Activated CD8-positive, alpha-beta memory T cell treated with anti-CD3 and anti-CD28 coated beads for 1 hour (primary cell): ENCODE measurements at places on chromosomes 7 and 10.

- DNase-seq, result no peak
Measured at GRCh38 chr10:94983555-94983954, 45.1 kb downstream of the CYP2C9 start.

DNA sequence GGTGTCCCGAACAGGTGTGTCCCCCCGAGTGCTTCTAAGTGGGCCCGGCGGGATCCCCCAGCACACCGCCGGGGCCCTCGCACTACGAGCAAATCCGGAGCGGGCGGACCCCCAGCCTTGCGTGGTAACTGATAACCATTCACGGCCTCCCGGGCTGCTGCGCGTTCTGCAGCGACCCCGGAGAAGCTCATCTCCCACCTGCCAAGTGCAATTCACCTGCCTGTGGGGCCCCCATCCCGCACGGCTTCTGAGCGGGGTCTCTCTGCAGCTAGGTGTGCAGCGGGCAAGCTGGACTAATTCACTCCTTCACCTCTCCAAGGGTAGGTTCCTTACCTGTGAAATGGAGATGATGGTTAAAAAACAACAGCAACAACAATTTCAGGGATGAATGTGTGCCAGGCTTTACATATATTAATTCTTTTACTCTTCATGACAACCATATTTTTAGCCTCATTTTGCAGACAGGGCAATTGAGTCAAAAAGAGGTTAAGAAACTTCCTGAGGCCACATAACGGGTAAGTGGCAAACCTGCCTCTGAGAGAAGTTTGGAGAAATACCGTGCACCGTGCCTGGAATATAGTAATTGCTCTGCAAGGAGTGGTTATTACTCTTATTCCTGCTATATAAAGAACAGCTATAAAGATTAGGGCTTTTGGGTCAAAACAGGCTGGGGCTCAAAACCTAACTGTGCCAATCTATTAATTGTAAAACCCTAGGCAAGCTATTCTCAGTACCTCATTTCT is 652 bp upstream of the PODXL start:
- DNase-seq, result no peak

- no peak for DNase-seq
Measured at GRCh38 chr7:107564553-107565298, 955 bp downstream of the DUS4L start.

GRCh38 chr7:149759093-149759860 is 14.1 kb downstream of the ZNF467 start:
- DNase-seq, result no peak

DNA sequence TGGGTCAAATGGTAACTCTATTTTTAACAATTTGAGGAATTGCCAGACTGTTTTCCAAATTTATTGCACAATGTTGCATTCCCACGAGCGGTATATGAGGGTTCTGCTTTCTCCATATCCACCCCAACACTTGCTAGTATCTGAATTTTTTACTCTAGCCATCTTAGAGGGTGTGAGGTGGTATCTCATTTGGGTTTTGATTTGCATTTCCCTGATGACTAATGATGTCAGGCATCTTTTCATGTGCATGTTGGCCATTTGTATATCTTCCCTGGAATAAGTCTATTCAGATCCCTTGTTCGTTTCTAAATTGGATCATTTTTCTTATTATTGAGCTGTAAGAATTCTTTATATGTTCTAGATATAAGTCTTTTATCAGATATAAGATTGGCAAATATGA is 97.7 kb downstream of the TPK1 start:
- DNase-seq, result no peak

GRCh38 chr7:153858355-153858754 is 193.8 kb upstream of the DPP6 start:
- no peak for DNase-seq

DNA sequence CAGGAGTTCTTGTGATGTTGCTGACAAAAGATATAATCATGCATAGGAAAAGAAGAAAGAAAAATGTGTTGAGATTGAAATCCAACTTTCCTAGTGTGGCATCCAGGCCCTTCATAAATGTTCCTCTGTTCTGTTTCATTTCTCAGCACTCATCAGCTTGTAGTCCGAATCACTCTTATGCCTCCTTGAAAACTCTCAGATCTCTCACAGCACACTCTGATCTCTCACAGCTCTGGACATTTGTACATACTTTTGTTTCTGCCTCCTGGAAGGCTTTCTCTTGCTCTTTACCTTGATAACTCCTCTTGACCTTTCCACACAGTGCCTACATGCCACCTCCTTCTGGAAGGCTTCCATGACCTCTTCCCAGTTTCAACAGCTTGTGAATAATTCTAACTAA is 409.0 kb upstream of the LRRN3 start:
- DNase-seq, result no peak

GRCh38 chr10:32197423-32197822 is 141.2 kb upstream of the KIF5B start:
- no peak for DNase-seq

DNA sequence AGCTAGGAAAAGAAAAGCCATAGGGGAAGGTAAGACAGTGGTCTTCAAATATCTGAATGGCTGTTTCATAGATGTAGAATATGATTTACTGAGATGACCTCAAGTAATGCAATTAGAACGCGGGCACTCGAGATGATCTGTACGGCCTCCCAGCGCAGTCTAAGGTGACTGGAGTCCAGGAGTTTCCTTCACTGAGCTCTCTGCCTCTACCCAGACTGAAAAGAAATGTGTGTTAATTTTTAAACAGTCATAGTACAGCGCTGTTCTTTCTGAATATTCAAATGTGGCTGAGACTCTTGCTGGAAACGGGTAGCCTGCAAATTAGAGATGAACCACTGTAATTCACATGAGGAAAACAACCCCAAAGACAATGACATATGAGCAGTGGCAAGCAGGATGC is 562.4 kb upstream of the AUTS2 start:
- no peak for DNase-seq

- DNase-seq, result no peak
Measured at GRCh38 chr10:128875956-128876736, 590.9 kb upstream of the MGMT start.

DNA sequence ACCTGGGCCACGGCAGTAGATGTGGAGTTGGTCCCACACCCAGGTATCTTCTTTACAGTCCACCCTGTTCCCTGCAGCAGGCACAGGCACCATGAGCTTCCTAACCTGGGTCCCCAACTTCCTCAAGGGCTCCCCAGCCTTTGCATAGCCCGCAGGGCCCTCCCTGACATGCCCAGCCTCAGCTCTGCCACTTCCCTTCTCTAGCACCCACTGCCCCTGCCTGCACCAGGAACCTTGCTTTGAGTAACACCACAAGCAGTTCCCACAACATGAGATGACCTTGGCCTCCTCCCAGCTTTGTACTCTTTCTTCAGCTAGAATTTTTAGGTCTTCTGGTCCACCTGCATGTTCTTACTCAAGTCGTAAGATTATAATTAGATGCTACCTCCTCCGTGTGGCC is 92.2 kb upstream of the ZPBP start:
- no peak for DNase-seq

- DNase-seq, result no peak
Measured at GRCh38 chr7:141430455-141431139, 120.6 kb upstream of the AGK start.
